EL (cell line): ENCODE measurements at places on chromosomes 4 and X.

- DNase-seq, result no peak
These were observed 123.6 kb upstream of the NR3C2 start for GRCh38 chr4:148565801-148566200.

DNA sequence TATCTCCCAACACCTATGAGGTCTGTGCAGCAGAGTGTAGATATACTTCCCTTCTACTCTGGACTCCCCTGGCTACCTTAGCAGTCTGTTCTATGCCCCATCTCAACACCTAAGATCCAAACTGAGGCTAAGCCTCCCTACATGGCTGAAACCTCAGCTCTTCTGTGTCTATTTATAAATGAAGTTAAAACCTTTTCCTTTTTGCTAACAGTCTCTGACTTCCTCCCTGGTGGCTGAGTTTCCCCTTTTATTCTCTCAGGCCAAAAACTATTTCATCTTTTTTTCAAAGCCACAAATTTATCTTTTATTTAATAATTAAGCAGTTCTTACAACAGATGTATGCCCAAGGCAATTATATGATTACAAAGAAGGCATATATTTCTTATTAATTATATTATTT, 111.8 kb upstream of the STIM2 start:
- no peak for DNase-seq

- no peak for DNase-seq
These were observed 172.9 kb downstream of the PRDM5 start for GRCh38 chr4:120749445-120750151.

- peak; percentile 63 for DNase-seq
These were observed 58.1 kb upstream of the PARM1 start for GRCh38 chr4:74874753-74875367.

DNA sequence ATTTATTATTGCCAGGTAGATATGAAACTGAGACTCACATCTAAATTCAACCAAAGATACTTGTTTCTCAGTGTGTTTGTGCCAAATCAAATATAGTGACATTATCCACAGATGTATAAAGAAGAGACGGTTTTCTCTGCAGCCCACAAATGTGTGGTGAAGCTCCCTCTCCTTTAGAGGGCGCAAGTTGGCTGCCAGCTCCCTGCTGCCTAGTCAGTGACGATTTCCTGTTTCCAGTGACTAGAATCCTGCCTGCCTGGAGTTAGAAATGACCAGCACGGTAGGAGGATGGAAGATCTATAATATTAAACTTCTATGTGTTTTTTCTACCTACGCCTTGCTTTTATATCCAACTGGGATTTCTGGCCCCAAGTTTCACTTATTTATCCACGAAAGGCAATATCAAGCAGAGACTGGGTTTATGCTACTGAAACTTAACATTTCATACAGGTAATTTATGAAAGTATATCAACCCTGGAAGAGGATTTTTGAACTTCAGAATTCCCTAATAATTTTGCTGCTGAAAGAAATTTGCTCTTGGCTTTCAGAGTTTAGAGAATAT, 1793.7 kb upstream of the TENM3 start:
- no peak for DNase-seq

- DNase-seq, result no peak
These were observed 34.3 kb upstream of the PSAPL1 start for GRCh38 chr4:7469023-7469422.

DNA sequence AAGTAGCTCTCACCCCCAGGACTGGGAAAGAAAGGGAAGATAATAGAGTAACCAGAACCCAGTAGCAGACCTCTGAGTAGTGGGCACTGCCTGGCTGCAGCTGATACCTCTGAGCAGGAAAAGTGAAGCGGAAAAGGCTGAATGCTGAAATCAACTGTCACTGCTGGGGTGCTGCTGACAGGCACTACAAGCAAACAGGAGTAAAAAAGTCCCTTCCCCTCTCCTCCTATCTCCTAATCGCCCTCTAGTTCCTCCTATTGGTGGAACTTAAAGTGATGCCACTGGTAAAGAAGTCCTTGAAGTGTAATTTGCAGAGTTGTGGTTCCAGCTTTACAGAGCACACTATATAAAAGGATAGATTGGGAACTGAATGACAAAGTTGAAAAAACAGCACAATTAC, 32.8 kb upstream of the GLRB start:
- DNase-seq, result peak; percentile 49

DNA sequence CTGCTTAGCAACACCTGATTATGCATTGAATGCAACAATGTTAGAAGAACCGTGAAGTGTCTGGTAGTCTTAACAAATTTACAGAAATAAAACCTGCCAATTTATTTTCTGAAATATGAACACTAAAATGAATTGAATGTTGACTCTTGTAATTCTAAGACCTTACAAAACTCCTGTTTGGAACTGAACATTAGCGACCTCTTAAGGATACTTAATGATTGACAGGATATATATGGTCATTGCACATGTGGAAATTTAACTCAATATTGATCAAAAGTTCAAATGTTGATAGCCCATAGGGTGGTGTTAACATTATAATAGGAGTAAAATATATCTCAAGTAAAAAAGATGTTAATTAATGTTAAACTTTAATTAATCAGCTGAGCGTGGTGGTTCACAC, 79.1 kb downstream of the TECRL start:
- DNase-seq, result no peak

- DNase-seq, result no peak
These were observed 46.5 kb downstream of the RELL1 start for GRCh38 chr4:37639551-37640285.
